ENCODE measurements at places on chromosomes 3 and 15.

DNA sequence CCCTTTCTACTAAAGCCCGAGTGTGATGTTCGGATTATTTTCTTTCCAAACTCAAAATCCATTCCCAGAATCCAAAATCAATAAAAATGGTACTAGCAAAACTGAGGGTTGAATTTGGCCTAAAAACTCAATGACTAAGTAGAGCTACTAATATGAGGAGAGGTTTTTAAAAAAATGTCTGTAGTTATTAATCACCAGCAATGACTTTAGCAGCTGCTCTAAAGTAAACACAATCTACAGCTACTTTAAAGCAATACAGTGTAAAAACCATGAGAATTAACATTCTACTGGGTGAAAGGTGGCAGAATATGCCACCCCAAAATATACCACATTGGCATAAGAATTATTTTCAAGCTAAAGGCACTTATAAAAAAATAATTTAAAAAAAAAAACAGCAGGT is 23.5 kb downstream of the FHIT start:
- DNase-seq = no peak

GRCh38 chr15:62249501-62249900 is 84.4 kb upstream of the C2CD4B start:
- no peak for DNase-seq

GRCh38 chr15:29143293-29143692 is 126.3 kb downstream of the NSMCE3 start:
- no peak for DNase-seq

DNA sequence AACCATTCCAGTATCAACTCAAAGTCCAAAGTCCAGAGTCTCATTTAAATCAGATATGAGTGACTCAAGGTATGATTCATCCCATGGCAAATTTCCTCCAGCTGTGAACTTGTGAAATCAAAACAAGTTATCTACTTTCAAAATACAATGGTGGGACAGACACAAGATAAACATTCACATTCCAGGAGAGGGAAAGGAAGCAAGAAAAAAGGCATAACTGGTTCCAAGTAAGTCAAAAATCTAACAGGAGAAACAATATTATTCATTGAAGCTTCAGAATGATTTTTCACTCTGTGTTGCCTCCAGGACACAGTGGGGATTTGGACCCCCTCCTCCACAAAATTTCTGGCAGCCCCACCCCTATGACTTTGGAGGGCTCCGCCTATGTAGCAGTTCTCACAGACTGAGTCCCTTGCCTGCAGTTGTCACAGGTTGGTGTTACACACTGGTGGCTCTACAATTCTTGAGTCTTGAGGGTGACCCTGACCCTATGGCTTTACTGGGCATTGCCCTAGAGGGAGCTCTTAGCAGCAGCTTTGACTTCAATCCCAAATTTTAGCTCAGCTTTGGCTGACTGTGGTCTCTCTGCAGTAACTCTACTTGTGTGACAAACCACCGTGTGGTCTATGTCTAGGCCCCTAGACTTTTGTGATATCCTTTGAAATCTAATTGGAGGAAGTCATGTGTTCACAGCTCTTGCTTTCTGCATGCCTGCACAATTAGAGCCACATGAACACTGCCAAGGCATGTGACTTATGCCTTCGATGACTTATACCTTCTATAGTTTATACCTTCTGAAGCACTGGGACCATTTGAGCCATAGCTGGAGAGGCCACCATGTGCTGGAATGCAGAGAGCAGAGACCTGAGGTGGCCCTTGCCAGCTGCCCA is 644.2 kb downstream of the GRM7 start:
- no peak for DNase-seq

DNA sequence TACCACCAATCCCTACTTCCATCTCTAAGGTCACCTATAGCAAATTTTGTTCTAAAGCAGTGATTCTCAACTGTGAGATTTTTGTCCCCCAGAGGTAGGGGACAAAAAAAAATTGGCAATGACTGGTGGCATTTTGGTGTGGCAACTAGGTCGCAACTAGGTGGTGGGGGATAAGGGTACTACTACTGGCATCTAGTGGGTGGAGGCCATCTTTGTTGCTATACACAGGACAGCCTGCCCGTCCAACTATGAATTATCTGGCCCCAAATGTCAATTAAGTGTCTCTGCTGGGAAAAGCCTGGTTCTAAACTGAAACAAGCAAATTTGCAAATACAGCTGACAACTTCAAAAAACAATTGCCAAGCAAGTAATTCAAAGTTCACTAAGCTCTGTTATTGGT is 1.4 kb downstream of the MTMR10 start:
- no peak for DNase-seq

DNA sequence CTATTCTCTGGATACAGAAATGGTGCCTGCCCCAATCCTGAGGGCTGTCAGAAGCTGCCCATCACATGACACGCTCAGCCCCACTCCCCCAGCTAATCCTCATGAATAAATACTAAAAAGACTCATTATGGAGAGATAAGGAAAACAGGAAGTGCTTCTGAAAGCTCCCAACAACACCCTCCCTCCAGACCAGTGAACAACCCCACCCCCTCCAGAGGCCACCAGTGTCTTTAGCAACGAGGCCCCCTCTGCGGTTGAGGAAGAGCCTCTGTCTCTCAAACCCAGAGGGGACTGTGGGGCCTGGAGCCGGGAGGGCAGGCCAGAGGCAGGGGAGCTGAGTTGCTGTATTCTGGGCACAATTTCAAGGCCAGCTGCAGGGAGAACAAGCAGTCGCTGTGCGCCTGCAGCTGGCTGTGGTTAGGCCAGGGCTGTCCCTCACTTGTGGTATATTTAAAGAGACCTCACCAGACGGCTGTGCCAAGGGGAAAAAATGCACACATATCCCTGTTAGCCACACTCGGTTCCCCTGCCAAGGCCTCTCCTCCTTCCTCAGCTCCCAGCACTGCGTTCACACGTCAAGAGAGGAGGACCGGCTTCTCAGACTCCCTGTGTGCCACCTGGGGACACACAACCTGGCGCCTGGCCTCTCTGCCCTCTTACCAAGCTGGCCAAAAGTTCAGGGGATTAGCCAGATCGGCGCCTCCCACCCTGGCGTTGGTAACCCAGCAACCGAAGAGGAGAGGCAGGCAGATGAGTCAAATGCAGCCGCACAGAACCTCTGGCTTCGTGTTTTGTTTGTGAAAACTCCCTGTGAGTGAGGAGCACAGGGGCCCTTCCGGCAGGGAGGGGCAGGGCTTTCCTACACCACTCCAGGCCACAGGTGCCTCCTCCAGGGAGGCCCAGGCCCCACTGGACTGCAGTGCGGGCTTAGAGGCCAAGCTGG is 101.2 kb upstream of the ETV5 start:
- DNase-seq = peak; percentile 69

DNA sequence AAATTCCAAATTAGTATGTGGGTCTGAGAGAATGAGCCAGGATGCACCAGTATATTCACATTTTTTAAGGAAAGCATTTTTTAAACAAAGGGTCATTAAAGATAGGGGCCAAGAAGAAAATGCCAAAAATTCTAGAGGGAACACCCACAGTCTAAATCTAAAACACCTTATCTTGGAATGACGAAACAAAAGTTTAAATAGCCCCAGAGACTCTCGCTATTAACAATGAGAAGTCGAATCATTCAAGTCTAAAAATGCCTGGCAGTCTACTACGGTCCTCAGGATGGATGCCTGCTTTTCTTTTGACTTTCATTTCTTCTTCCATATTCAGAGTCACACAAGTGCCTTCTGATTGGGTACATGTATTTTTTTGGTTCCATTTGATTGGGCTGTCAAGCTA is 66.3 kb downstream of the SSUH2 start:
- DNase-seq = no peak

- no peak for DNase-seq
Observed at GRCh38 chr3:195046441-195046840, 224.5 kb downstream of the XXYLT1 start.

GRCh38 chr15:64878705-64879104 is 33.0 kb upstream of the ANKDD1A start:
- DNase-seq = no peak

GRCh38 chr3:123329636-123330340 is 119.1 kb downstream of the ADCY5 start:
- no peak for DNase-seq

GRCh38 chr3:23629181-23629894 is 176.4 kb upstream of the UBE2E1 start:
- DNase-seq = no peak

GRCh38 chr15:92634671-92635201 is 20.8 kb downstream of the FAM174B start:
- DNase-seq = no peak

GRCh38 chr3:188584162-188584529 is 430.2 kb downstream of the LPP start:
- no peak for DNase-seq

DNA sequence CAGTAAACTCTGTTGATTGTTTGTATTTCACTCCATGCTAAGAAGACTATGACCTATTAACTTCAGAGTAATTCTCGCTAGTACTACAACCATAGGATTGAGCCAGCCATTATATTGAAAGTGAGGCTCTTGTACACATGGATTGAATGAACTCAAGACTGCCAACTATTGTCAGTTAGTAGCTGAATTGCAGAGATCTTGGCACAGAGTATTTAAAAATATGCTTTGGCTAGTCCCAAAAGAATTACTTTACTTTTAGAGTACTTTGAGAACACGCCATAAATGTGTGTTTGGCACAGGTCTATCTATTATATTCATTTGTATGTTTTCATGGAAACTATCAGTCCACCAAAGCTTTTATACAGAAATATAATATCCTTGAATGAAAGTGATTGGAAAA is 226.7 kb upstream of the DCBLD2 start:
- DNase-seq = no peak

DNA sequence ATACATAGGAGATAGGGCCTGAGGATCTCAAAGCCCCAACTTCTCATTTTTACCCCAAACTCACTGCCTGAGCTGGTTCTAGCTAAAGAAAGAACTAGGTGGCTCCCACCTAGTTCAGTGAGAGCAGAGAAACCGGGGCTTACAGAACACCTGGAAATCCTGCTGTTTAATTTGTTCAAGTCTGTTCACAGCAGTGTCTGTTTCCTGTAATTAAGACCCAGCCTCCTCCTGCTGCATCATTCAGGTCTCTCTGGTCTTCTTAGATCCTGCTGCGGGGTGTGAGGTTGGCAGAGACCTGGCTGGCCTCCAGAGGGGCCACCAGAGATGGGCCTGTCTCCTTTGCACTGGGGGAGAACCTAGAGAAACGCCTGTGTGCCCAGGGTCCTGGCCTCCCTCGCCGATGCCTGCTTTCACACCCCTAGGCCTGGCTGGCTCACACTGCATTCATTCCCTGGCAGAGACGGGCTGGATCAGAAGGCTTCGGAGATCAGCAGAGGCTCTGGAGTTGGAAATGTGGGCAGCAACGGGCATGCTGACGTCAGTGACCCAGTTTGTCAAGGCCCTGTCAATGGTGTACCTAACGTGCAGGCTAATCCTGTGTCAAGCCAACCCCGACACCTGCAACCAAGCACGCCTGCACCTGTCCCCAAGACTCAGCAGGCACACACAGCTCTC is 4.9 kb upstream of the CHRNA3 start:
- DNase-seq = no peak

DNA sequence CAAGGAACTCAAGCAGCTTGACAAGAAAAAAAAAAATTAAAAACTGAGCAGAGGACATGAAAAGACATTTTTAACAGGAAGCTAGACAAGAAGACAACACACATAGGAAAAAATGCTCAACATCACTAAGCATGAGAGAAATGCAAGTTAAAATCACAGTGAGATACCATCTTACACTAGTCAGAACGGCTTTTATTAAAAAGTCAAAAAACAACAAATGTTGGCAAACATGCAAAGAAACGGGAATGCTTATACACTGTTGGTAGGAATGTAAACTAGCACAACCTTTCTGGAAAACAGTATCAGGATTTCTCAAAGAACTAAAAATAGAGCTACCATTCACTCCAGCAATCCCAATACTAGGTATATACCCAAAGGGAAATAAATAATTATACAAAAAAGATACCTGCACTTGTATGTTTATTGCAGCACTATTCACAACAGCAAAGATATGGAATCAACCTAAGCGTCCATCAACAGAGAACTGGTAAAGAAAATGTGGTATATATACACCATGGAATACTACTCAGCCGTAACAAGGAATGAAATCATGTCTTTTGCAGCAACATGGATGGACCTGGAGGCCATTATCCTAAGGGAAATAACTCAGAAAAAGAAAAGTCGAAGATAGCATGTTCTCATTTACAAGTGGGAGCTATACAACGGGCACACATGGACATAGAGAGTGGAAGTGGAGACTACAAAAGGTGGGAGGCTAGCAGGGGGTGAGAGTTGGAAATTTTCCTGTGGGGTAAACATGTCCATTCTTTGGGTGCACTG is 5.2 kb downstream of the GOLIM4 start:
- no peak for DNase-seq

DNA sequence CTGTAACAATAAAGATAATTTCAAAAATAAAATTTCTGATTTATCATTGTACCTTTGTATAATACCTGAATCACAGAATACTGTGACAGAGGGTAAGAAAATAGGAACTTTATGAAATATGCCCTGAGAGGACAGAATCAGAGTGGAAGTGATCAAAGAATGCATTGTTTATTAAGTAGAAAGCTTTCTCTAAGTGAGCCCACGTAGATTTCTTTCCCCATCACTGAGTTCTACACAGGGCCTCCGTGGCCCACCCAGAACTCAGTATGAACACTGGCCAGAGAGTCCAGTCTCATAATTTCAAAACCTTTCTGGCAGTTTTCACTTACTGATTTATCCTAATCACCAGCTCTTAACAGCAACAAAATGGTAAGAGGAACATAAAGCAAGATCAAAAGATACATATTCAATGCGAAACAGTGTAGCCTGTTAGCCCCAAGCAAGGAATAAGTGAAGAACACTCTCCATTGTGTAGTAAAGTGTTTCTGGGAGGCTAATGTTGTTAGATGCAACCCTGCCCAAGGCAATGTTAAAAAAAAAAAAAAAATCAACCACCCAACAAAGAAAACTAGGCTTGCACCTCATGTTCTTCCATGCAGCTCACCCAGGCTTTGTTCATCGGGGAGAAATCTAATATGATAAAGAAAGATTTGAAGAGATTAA is 341.3 kb downstream of the LSAMP start:
- no peak for DNase-seq

GRCh38 chr3:63613561-63613960 is 38.9 kb upstream of the SNTN start:
- no peak for DNase-seq

GRCh38 chr15:81060470-81060869 is 59.7 kb downstream of the TLNRD1 start:
- DNase-seq = no peak

- no peak for DNase-seq
Observed at GRCh38 chr3:138271189-138271794, 58.4 kb downstream of the NME9 start.

Measured in amygdala (tissue), 56 donors.